ENCODE measurements at places on chromosomes 13 and 19. TPM values are rescaled to one million over a fixed set of nuclear protein-coding genes. Genes with fewer than 3 reads are reported as not detected.

PTPRH gene
- not detected for total RNA-seq

SBK3 gene
- total RNA-seq: 1.8 TPM

ZNF846 gene
- total RNA-seq: 10.2 TPM

ZNF578 gene
- total RNA-seq: 1.5 TPM

ZNF628 gene
- total RNA-seq: 10.2 TPM

DNA sequence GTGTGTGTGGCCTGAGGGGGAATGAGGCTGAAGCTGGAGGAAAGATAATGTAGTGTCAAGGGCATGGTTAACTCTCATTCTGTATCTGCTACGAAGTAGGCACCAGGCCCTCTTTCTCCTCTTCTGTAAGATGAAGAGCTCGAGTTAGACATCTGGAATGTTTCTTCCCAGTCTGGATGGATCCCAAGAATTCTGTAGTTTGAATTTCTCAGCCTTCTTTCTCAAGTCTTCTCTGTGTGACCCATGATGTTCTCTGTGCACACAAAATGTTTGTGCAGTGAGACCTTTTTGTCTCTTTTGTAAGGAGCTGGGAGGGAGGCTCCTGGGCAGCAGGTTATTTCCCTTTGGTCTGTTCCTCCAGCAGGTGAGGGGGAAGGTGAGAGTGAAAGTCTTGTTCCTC, 13.7 kb downstream of the FGF9 start:
- no peak for DNase-seq

DNA sequence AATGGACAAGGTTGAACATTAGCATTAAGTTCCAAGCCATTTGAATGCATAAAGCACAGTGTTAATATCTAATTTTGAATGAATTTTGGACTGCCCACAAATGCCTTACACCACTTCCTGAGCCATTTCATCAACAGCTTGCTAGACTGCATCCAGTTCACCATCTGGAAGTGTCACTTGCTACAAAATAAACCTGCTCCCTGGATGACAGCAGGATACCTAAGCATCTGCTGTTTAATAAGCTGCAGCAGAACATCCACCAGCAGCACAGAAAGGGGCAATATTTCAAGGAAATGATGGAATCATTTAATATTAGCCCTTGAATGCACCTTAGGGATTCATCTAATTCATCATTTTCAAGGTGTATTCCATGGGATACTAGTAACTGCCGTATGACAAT, 76.6 kb upstream of the PCDH9 start:
- DNase-seq: no peak

GRCh38 chr13:60501236-60501635, 104.2 kb downstream of the TDRD3 start:
- DNase-seq: no peak

DNA sequence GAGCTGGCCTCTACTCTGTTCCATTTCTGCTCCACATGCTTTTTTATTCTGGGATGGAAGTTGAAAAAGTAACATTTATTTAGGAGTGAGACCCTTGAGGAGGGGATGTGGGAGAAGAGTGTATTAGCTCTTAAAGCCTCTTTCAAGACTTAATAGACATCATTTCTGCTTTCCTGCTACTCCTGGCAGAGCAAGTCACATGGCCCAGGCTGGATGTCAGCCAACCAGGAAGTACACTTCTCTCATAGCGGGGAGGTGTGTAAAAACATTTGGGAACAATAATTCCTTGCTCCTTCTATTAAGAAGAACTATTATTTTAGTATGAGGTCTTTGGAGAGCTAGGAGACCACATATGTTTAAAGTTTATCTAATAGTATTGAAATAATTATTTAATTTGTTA, 40.6 kb upstream of the FAM216B start:
- peak; percentile 68 for DNase-seq

GRCh38 chr19:46718157-46718933, 1.4 kb upstream of the PRKD2 start:
- no peak for DNase-seq

DNA sequence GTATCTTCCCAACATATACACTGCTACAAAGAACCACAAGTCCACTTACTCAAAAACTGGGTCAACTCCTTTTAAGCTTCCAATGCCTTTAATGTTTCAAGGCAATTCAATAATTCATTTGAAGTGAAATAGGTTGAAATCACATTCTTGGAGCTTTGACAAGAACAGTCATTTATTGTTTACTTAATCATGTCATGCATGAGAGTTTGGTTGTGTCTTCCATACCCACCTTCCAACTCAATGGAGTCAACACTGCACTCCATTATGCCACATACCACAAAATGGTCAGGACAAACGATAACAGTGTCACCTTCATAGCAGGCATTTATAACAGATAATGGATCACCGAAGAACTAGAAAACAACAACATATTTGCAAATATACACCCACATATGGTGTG, 506.3 kb downstream of the UQCRFS1 start:
- no peak for DNase-seq

- no peak for DNase-seq
Measured at GRCh38 chr19:52244021-52244420, 25.4 kb upstream of the ZNF766 start.

Measured in upper lobe of right lung (tissue), 1 donor.